Stimulated activated CD4-positive, alpha-beta T cell treated with anti-CD3 and anti-CD28 coated beads, Interleukin-1b, Interleukin-23, amount 100 ng/mL, for 1 hour (primary cell): ENCODE measurements at places on chromosomes 1 and 21.

- DNase-seq: no peak
These were observed 113.0 kb upstream of the TMPRSS2 start for GRCh38 chr21:41620982-41621381.

- no peak for DNase-seq
These were observed 724 bp upstream of the ANKRD35 start for GRCh38 chr1:145886390-145886789.

GRCh38 chr1:221418346-221418745 is 323.5 kb downstream of the DUSP10 start:
- no peak for DNase-seq

DNA sequence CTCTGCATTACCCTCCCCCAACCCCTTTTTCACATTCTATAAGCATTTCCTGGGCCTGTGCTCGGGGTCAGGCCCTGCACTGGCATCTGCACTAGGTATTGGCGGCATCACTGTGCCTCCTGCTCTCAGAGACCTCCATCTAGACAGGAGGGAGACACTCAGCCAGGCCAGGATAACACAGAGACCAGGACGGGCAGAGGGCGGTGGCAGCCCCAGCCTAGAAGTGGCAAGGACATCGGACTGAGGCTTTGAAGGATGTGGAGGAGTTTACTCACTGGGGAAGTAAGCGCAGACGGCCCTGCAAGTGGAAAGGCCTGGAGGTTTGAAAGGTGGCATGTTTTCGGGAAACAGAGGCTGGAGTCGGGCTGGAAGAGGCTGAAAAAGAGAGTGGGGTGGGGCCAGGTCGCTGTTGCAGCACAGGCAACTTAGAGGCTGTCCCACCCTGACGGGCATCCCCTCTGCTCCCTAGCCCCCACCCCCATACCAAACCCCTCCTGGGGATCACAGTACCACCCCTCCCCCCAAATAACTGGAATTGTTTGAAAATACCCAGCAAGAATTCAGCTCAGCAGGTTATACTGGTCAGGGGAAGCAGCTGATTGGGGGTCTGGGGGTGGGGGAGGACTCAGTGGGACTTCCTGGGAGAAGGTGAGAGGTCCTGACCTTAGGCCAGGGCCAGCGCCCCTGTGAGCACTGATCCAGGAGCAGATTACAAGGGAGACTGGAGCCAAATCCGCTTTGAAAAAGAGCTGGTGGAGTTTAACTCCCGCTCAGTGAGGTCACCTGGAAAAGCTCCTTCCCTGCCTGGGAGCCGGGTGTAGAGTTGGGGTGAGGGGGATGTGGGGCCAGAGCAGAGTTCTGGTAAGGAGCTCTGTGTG is 121.8 kb upstream of the WNT4 start:
- DNase-seq: no peak

DNA sequence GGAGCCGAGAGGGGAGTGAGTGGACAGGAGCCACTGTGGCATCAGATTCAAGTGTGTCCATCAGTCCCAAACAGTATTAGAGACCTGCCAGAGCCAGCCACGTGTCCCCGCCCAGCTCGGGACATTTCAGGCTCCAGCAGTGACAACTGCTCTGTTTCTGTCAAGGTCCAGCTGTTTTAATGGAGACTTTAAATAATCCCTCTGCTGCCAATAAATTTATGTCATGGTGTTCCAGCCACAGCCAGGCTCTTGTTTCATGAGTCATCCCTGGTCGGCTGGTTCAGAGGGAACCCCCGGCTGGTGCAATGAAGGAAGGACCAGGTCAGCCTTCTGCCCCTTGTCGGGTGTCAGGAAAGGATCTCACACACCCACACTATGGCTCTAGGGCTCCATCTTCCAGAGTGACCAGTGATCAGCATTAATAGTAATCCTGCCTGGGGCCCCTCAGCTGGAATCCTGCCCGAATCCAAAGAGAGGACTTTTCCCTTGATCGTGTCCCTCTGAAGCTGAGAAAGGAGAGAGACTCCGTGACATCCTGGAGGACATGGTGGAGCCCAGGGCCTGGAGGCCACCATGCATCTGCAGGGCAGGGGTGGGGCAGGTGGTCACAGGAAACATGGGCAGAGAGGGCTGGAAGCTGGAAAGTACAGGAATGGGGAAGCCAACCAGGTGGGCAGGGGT is 197.3 kb downstream of the MATN1 start:
- DNase-seq: no peak

DNA sequence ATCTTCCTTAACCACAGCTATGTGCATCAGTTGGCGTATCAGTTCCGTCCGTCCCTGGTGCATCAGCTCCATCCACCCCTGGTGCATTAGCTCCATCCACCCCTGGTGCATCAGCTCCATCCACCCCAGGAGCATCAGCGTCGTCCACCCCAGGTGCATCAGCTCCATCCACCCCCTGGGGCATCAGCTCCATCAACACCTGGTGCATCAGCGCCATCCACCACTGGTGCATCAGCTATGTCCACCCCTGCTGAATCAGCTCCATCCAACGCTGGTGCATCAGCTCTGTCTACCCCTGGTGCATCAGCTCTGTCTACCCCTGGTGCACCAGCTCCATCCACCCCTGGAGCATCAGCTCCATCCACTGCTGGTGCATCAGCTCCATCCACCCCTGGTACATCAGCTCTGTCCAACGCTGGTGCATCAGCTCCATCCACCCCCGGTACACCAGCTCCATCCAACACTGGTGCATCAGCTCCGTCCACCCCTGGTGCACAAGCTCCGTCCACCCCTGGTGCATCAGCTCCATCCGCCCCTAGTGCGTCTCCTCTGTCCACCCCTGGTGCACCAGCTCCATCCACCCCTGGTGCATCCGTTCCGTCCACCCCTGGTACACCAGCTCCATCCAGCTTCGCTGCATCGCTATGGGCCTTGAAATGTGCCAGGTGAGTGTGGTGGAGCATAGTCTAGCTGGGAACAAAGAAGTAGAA is 106.6 kb upstream of the ZBTB40 start:
- DNase-seq: no peak

GRCh38 chr1:219442611-219443061 is 170.3 kb downstream of the ZC3H11B start:
- no peak for DNase-seq

DNA sequence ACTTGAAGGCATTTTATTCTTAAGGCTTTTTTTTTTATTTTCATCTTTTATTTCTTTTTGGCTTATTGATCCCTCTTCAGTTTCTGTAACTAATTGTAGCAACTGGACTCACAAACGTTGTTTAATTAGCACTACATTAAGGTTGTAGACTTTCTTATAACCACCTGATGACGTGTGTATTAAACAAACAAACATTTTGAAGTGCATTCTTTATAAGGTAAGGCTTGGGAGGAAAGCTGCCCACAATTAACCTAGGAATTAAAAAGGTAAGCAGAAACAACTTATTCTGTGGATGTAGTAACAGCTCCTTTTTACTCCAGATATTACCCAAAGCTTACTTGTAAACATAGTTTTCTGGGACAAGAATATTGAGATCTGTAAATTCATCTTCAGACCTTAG is 55.0 kb downstream of the CAMSAP2 start:
- no peak for DNase-seq

- no peak for DNase-seq
These were observed 111.7 kb downstream of the ADGRL4 start for GRCh38 chr1:78894811-78895210.
